NCI-H2081 treated with DMSO at 0.1 percent for 48 hours (cell line): ENCODE measurements at places on chromosomes 4 and X.

- no peak for DNase-seq
Observed at GRCh38 chrX:136185401-136186022, 38.2 kb downstream of the FHL1 start.

DNA sequence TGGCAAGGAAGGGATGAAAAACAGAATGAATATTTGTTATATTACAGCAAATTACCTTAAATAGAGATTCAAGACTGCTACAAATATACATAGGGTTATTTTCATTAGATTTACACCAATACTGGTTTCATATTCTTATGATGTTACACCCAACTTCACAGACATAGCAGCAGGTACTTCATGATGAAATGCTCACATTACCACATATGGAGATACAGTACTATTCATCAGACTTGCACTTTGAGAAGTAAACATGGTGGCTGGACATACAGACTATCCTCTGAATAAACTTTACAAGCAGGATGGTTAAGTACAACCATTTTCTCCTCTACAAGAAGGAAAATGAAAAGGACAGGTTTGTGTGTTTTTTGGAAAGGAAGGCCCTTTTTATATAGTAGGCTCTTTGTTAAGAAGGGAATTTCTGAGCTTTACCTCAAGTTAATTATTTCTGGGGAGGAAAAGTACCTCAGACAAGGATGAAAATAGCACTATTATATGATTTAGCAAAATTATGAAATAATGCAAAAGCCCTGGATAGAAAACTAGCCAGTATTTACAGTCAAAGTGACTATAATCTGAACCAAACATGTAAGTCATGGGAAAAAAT is 12.0 kb upstream of the FAM120C start:
- DNase-seq: no peak

- DNase-seq: peak; percentile 92
Observed at GRCh38 chrX:47361538-47362511, 8.6 kb upstream of the ZNF157 start.

DNA sequence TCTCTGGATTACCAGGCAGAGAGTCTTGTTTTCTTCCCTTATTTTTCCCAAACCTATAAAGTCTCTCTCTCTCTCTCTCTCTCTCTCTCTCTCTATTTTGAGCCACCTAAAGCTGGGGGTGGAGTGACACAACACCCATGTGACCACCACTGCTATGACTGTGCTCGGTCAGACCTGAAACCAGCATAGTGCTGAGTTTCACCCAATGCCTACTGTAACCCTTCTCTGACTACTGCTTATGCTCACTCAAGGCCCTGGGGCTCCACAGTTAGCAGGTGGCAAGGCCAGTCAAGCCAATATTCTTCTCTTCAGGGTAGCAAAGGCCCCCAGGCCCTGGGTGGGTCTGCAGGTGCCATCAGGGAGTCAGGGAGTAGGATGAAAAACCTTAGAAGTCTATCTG is 114.7 kb upstream of the ARMCX2 start:
- no peak for DNase-seq

GRCh38 chr4:3791910-3792542 is 25.8 kb downstream of the ADRA2C start:
- DNase-seq: no peak

- DNase-seq: no peak
Observed at GRCh38 chrX:149910178-149910695, 19.1 kb upstream of the HSFX4 start.

GRCh38 chr4:183469285-183469684 is 24.8 kb downstream of the CDKN2AIP start:
- no peak for DNase-seq

DNA sequence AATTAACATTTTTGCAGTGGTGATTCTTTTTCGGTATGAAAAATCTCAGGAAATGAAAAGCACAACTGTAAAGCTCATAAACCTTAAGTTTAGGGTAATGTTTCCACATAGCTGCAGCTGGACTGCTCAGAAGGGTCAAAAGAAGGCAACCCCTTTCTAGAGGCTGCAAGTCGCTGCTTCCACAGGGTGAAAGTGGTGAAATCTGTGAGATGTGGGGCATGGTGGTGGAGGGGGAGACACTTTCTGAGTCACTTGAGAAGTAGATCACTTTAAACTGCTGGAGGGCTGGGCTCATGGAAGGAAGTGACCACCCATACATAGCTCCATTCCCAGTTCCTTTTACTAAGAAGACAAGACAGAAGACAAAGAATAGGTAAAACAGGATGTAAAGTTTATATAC is 8.7 kb downstream of the SFRP2 start:
- no peak for DNase-seq

DNA sequence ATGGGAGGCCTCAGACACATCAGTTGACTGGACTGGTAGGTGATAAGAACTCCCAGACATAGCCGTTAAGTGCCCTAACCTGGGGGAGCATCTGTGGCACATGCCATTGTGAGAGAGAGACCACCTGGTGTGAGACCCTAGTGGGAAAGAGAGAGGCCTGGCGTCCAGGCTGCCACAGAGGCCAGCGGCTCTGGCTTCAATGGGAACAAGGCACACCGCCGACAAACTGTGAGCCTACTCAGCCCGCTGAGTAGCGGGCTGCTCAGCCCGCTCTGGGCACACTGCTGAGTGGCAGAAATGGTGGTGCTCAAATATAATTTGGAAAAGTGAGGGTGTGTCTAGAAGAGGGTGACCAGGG is 34.0 kb downstream of the PHKA2 start:
- DNase-seq: no peak

DNA sequence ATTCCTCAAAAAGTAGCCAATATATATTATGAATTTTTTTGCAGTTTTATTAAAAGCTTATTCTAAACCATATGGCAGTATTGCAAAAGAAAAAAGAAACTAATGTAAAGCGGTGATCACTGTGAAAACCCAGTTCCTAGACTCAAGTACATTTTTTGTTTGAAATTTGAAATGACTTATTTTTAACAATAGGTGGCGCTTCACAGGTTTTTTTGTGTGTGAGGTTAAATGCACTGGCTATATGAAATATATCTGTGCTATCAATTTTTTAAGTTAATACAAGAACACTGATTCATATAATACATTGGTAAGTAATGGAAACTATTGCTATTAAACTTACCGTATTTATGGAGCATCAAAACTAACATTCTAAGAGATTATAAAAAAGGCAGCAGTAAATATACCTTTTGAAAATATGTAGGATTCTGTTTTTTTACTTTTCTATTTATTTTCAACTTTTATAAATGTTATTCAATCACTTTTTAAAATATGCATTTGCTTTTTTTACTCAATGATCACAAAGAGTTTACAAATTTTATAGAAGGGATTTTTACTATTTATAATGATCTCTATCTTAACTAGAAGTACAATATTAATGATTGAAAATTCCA is 5.6 kb upstream of the SPRY1 start:
- DNase-seq: no peak

- no peak for DNase-seq
Observed at GRCh38 chrX:65993915-65994460, 45.9 kb downstream of the VSIG4 start.

- no peak for DNase-seq
Observed at GRCh38 chr4:180314972-180315371, 1928.2 kb upstream of the TENM3 start.

DNA sequence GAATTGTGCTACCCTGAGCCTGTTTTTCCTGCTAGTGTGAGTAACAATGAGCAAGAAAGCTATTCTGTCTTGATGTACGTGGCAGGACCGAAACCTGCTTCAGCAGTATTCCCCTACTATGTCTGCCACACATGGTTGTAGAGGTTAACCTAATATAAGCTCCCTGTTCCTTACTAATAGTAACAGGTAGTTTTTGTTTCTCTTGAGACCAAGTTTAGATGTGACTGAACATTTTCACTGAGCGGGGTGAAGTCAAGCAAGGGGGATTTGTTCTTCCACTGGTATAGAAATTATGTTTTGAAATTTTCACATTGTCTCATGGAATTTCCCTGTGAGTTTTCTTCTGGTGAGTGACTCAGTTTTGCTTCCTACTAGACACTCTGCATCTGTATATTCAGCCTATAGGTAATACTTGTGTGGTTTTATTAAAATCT is 37.3 kb downstream of the RRAGB start:
- no peak for DNase-seq

- DNase-seq: no peak
Observed at GRCh38 chr4:47442980-47443379, 20.5 kb downstream of the COMMD8 start.

DNA sequence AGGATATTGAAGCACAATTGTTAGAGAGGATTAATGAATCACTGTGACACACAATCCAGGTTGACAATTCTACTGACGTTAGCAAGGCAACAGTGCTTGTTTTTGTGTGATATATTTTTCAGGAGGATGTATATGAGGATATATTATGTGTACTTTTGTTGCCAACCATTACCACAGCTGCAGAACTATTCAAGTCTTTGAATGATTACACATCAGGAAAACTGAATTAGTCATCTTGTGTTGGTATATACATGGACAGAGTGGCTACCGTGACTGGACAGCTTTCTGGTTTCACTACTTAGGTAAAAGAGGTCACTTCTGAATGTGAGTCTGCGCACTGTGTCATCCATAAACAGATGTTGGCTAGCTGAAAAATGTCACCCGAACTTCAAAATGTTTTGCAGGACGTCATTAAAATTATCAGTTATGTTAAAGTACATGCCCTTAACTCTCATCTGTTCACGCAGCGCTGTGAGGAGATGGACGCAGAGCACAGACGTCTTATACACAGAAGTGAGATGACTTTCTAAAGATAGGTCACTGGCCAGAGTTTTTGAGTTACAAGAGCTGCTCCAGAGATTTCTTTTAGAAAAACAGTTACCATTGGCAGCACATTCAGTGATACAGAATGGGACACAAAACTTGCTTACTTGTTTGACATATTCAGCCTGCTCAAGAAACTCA is 69.0 kb downstream of the MRPL1 start:
- DNase-seq: no peak

DNA sequence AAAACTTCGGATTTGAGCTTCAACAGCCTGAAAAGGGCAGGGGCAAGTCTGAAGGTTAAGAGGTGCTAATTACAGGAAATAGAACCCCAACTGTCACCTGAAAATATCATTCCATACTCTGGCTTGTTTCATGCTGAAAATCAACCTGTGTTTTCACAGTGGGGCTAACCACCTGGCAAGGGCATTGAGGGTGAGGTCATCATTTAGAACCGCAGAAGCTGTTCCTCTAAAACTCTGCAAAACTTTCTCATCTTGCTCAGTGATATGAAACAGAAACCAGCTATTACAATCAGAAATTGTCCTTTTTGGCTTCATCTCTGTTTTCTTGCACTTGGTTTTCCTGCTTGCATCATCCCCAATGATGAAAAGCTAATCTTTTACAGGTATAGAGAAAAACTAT is 247.6 kb downstream of the DCLK2 start:
- DNase-seq: no peak

DNA sequence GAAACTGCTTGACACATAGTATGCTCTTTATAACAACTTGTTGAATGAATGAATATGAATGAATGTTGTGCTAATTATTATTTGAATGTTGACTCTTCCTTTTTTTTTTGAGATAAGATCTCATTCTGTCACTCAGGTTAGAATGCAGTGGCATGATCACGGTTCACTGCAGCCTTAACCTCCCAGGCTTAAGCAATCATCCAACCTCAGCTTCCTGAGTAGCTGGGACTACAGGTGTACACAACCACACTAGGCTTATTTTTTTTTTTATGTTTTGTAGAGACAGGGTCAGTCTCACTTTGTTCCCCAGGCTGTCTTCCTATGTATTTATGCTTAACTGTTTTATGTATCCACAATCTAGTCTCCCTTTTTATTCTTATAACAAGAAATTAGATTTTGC is 114.7 kb upstream of the WDFY3 start:
- no peak for DNase-seq

DNA sequence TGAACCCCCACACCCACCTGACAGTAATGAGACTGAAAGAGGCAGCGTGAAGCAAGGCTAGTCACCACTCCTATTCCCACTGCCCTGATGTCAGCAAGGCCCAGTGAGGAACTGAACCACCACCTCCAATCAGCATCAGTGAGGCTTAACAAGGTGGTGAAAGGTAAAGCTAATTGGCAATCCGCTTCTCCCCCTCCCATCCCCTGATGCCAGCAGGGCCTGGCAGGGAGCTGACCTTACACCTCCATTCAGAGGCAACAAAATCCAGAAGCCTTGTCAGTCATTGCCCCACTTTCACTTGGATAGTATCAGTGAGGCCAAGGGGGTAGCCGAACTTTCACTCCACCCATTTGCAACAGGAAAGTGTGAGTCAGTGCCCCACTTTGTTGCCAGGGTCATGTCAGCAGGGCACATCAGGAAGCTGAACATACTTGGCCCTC is 60.8 kb downstream of the AWAT2 start:
- DNase-seq: no peak

- DNase-seq: no peak
Observed at GRCh38 chr4:120821029-120821428, 101.5 kb downstream of the PRDM5 start.

DNA sequence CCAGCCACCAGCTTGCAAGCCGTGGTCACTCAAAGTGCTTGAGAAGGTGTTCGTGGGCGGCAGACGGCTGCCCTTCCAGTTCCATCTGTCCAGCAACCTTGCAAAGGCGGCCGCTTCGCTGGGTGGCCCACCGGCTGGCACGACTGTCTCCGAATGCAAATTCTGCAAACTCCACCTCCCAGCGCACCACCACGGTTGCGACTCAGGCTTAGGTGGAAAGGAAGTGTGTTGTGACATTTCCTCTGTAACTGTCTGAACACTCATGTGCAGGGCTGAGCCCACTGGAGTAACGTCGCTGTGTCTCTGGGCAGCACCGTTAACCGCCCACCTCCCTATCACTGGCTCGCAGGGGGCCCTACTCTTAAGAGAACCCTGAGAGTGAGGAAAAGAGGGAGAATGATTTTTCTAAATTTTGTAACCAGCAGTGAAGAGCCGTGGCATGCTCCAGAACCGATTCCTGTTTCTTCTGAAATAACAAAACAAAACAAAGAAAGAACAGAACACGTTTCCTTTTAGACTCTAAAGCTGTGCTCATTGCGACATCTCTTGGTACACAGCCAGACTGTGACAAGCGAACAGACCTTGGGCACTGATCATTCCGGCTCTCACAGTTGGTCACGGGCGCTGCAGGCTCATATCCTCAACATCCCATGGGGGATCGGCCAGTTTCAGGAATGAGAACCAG is at the start of gene P2RY8:
Gene P2RY8 (minus strand): TSS at position 155 of the 685 bp plus-strand sequence. CDS start 70,627 bp downstream, outside the sequence.
- DNase-seq: no peak

DNA sequence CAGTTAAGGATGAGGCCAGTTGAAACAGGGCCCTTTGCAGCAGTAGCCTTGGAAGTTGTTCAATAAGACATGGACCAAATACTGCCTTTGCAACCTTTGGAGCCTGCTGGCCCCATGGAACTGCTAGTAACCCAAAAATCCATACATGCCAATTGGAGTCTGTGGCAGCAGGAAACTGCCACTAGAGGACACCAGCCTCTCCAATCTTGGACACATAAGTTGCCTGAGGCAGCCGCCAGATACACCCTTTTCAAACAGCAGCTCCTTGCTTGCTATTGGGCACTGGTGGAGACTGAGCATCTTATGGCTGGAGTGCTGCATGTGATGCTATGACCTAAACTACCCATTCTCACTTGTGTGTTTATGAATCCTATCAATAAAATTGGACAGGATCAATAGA is 14.8 kb upstream of the LAP3 start:
- no peak for DNase-seq

GRCh38 chr4:119977076-119977940 is 89.3 kb downstream of the MAD2L1 start:
- DNase-seq: no peak

- DNase-seq: no peak
Observed at GRCh38 chr4:2941138-2942036, 21.8 kb downstream of the NOP14 start.

- DNase-seq: no peak
Observed at GRCh38 chrX:49257846-49258748, 6.4 kb downstream of the FOXP3 start.
